ENCODE measurements at places on chromosomes 2 and 18.

DNA sequence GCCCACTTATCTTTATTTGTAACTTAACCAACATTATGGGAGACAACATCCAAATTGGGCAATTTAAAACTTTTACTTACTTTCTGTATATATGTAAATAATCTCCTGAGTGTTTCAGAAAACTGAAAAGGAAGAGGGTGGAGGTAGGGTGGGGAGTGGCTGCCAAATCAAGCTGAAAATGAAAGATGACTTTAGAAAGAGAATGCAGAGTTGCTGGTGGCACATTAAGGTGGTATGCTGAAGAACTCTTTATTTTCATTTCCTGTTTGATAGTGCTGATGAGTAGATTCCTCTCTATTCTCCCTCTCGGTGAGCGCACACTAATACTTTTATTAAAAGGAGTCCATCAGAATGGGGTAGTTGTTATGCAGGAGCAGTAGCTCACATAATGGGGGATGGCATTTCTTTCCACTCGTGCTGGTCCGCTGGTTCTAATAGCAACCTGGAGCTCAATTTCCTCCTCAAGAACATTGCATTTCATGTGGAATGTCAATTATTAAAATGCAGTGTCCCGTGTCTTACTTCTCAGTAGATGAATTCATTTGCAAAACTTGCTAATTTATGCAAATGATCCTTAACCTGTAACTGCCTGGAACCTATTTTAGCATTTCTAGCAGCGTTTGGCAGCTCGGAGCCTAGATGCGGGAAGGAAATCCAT, 466.9 kb upstream of the HNRNPA3 start:
- no peak for DNase-seq

- peak; percentile 87 for DNase-seq
Observed at GRCh38 chr2:16625201-16625729, 40.4 kb downstream of the CYRIA start.

GRCh38 chr2:202494300-202495229, 118.4 kb downstream of the BMPR2 start:
- DNase-seq: no peak

GRCh38 chr2:134906726-134907125, 11.9 kb upstream of the CCNT2 start:
- DNase-seq: no peak

GRCh38 chr18:73975266-73975665, 172.4 kb downstream of the FBXO15 start:
- peak; percentile 84 for DNase-seq

- no peak for DNase-seq
Observed at GRCh38 chr2:77838441-77838840, 316.3 kb upstream of the LRRTM4 start.

DNA sequence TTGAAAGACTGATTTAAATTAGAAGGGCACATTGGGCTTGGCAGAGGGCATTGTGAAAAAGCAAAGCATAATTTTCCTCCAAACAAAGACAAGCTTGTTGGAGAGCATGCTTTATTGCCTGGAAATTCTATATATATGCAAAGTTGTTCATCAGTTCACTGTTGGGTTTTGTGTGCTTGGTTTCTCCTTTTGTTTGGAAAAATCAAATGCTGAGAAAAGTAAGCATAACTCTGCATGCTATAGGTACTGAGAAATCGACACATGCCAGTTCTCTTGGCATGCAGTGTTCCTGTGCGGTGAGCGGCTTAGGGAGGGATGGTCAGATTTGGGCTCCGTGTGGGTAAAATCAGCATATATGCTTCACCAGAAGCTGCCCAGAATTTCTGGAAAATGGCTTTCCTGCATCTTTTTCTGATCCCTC, 161.0 kb downstream of the RAPGEF4 start:
- no peak for DNase-seq

GRCh38 chr18:53906681-53907080, 317.8 kb downstream of the MBD2 start:
- no peak for DNase-seq

- peak; percentile 4 for DNase-seq
Observed at GRCh38 chr2:10864861-10865636, 46.7 kb upstream of the KCNF1 start.

Measured in Kasumi-1 (cell line).